ENCODE measurements at places on chromosomes 7 and 10. TPM values are rescaled to one million over a fixed set of nuclear protein-coding genes. Genes with fewer than 3 reads are reported as not detected.

The RHBDD2 gene
- total RNA-seq, result 63.9 TPM

- no peaks in the 10 kb centered on the region for H3K4me1 ChIP-seq
- no peaks in the 10 kb centered on the region for H3K36me3 ChIP-seq
- peak; percentile 4 for DNase-seq
- H3K27me3 ChIP-seq, result peaks cover 7% of the 10 kb centered on the region
- H3K4me3 ChIP-seq, result no peak overlapping the region
Measured at GRCh38 chr7:98733036-98733435, 116.0 kb downstream of the NPTX2 start.

- DNase-seq, result no peak
- peaks cover 2% of the 10 kb centered on the region for H3K27me3 ChIP-seq
- no peaks in the 10 kb centered on the region for H3K36me3 ChIP-seq
Measured at GRCh38 chr10:71466330-71466729, 69.6 kb downstream of the CDH23 start.

DNA sequence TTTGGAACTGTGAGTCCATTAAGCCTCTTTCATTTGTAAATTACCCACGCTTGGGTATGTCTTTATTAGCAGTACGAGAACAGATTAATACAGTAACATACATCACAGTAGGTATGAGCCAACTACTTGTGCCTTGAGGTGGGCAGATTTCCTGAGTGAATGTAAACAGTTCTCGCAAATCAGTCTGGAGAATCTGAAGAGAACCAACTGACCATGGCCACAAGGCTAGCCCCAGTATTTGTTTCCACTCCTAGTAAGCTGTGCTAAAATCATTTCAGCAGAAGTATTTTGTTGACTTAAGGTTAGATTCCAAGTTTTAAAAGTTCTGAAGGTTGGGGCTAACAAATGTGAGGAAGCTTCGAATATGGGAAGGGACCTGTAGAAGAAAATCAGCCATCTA is 82.9 kb downstream of the NOD1 start:
- peaks cover 5% of the 10 kb centered on the region for H3K27me3 ChIP-seq
- H3K27ac ChIP-seq, result no peak overlapping the region
- H3K36me3 ChIP-seq, result no peaks in the 10 kb centered on the region
- no peaks in the 10 kb centered on the region for H3K4me1 ChIP-seq
- no peak overlapping the region for H3K4me3 ChIP-seq

GRCh38 chr7:94913391-94913790 is 6.0 kb downstream of the PPP1R9A start:
- H3K36me3 ChIP-seq, result no peaks in the 10 kb centered on the region
- H3K27ac ChIP-seq, result no peak overlapping the region
- DNase-seq, result no peak
- H3K4me1 ChIP-seq, result peaks cover 2% of the 10 kb centered on the region
- H3K27me3 ChIP-seq, result peaks cover 20% of the 10 kb centered on the region

All from activated T-helper 1 cell treated with anti-CD3 and anti-CD28 coated beads, Interleukin-12 subunit alpha, Interleukin-12 subunit beta, Interleukin-2, Interleukin-4 antibody, amounts not matched to agents 30 ng/mL and 10 ng/mL and 1 ng/mL, durations not matched to agents 14 hours and 24 hours and 36 hours (primary cell).